ENCODE measurements at places on chromosomes 6 and 20. TPM values are rescaled to one million over a fixed set of nuclear protein-coding genes. Genes with fewer than 3 reads are reported as not detected.

DNA sequence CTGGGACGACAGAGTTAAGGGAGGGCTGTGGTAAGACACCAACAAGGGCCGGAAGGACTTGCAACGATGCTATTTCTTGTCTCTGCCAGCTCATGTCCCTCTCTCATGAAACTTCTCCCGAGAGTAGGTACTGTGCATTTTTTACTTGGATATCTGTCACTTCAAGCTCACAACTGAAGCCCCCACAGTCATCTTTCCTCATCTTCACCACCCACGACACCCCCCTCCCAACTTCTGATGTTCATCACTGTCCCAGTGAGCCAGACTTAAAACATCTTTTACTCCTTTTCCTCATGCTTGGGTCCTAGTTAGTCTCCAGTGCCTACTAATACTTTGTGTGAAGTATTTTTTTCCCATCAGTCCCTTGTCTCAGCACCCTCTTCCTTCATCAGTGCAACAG lies 34.6 kb upstream of the SRPK1 start:
- no peak for DNase-seq
- H3K36me3 ChIP-seq = no peaks in the 10 kb centered on the region
- no peaks in the 10 kb centered on the region for H3K4me1 ChIP-seq
- H3K4me3 ChIP-seq = no peak overlapping the region
- no peak overlapping the region for H3K27ac ChIP-seq
- H3K27me3 ChIP-seq = peaks cover 13% of the 10 kb centered on the region

- no peak for DNase-seq
- peaks cover 6% of the 10 kb centered on the region for H3K4me1 ChIP-seq
- no peaks in the 10 kb centered on the region for H3K27me3 ChIP-seq
Observed at GRCh38 chr20:38194971-38195504, 30.0 kb upstream of the TGM2 start.

GRCh38 chr6:128305228-128305627 lies 215.2 kb downstream of the PTPRK start:
- H3K27ac ChIP-seq = no peak overlapping the region
- H3K36me3 ChIP-seq = peaks cover 8% of the 10 kb centered on the region
- no peak overlapping the region for H3K4me3 ChIP-seq
- H3K4me1 ChIP-seq = peaks cover 6% of the 10 kb centered on the region
- no peaks in the 10 kb centered on the region for H3K27me3 ChIP-seq
- no peak for DNase-seq

- DNase-seq = no peak
- H3K27me3 ChIP-seq = no peaks in the 10 kb centered on the region
- H3K4me1 ChIP-seq = peaks cover 11% of the 10 kb centered on the region
- no peak overlapping the region for H3K27ac ChIP-seq
- no peaks in the 10 kb centered on the region for H3K36me3 ChIP-seq
Observed at GRCh38 chr6:89021629-89022028, 58.2 kb upstream of the RNGTT start.

DNA sequence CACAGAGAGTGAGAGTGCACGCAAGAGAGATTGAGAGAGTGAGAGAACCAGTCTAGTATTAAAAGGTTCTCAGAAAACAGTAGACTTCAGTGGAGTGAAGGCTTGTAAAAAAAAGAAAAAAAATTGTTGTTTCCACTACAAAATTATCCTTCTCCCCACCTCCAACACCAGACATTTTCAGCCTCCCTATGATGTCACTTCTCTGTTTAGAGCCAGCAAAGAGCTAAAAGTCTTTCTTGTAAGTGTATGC lies 77.8 kb downstream of the BACH2 start:
- peaks cover 9% of the 10 kb centered on the region for H3K36me3 ChIP-seq
- H3K27ac ChIP-seq = no peak overlapping the region
- no peak overlapping the region for H3K4me3 ChIP-seq

- H3K4me3 ChIP-seq = no peak overlapping the region
- H3K4me1 ChIP-seq = no peaks in the 10 kb centered on the region
- no peak for DNase-seq
- H3K36me3 ChIP-seq = peaks cover 10% of the 10 kb centered on the region
- no peaks in the 10 kb centered on the region for H3K27me3 ChIP-seq
Observed at GRCh38 chr6:87518453-87518852, 45.7 kb downstream of the SLC35A1 start.

DNA sequence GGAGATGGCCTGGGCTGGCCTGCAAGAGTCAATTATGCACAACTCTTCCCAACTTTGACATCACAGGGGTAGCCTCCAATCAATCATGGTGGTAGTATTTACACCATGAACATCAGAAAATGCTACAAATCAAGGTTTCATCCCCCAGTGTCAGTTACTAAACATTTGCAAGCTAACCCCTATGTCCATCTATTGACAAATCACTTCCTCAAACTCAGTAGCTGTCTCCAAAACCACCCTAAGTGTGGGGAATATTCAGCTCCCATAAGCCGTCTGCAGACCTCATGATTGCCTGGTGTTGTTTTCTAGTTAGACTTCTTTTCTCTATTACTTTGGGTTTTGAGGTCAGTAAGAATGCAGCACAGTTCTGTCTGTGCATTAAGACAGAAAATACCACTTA lies 200.8 kb upstream of the RIN2 start:
- H3K4me3 ChIP-seq = no peak overlapping the region
- H3K4me1 ChIP-seq = no peaks in the 10 kb centered on the region
- H3K36me3 ChIP-seq = no peaks in the 10 kb centered on the region
- H3K27me3 ChIP-seq = no peaks in the 10 kb centered on the region

DNA sequence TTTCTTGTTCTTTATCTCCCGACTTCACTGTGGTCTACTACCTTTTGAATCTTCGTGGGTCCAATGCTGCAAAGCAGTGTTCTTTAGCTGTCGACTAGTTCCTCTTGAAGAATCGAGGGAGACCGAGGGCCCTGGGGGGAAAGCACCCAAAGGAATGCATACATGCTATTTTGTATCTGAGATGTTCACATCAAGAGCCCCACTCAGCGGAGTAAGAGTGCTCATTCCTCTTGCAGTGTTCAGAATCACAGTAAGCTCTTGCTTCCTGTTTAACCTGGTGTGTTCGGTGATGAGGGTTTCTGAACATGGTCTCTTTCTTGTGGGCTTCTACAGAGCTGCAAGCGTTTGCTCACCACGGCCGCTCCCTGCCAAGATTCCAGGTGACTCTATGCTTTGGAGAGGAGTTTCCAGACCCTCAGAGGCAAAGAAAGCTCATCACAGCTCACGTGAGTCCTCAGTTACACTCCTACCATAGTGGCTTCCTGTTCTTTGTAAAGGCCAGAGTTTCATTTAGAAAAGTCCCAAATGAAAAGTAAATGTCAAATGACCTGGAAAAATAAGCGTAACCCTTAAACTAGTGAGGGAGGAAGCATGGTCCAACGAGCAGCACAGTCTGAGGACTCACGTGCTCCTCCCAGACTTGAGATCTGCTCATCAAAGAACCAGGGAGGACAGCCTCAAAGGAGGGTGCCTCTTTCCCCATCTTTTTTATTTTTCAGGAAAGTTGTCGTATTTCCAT lies 13.3 kb downstream of the IRF4 start:
- DNase-seq = no peak
- H3K27me3 ChIP-seq = peaks cover 59% of the 10 kb centered on the region
- H3K4me1 ChIP-seq = peaks cover 17% of the 10 kb centered on the region
- H3K4me3 ChIP-seq = no peak overlapping the region
- H3K36me3 ChIP-seq = peaks cover 2% of the 10 kb centered on the region

- H3K27ac ChIP-seq = no peak overlapping the region
- no peak for DNase-seq
- H3K27me3 ChIP-seq = peaks cover 32% of the 10 kb centered on the region
Observed at GRCh38 chr6:37514837-37515236, 15.1 kb upstream of the CCDC167 start.

- peaks cover 18% of the 10 kb centered on the region for H3K4me1 ChIP-seq
- DNase-seq = no peak
- H3K27ac ChIP-seq = no peak overlapping the region
- H3K4me3 ChIP-seq = peak overlapping the region; percentile 19
- no peaks in the 10 kb centered on the region for H3K36me3 ChIP-seq
Observed at GRCh38 chr6:28211840-28212509, 13.1 kb upstream of the ZSCAN9 start.

DNA sequence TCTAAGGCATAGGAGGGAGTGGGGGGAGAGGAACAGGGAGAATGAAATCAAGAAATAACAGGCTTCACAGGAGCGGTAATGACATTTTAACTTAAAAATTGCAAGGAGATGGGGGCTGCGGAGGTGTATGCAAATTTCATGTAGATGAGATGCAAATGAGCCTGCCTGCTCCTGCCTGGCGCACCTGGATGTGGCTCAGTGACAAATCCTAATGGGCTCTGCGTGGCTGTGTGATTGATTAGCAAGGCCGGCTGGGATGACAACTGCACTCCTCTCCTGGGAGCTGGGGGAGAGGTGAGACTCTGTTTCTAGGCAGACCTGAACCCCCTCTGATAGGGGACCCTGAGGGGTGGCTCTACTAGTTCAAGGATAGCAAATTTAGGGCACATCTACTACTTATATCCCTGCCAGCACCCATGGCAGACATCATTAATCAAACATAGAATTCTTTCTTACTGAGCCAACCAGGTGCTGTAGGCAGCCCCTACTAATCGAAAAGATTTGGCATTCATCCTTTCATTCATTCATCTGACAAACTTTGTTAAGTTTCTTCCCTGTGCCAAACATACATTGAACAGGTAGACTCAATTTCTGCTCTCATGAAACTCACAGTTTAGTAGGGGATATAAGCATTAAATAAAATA lies 38.4 kb upstream of the TGM2 start:
- no peak for DNase-seq
- H3K36me3 ChIP-seq = no peaks in the 10 kb centered on the region
- peaks cover 25% of the 10 kb centered on the region for H3K27me3 ChIP-seq
- no peak overlapping the region for H3K27ac ChIP-seq
- H3K4me1 ChIP-seq = peaks cover 2% of the 10 kb centered on the region

DNA sequence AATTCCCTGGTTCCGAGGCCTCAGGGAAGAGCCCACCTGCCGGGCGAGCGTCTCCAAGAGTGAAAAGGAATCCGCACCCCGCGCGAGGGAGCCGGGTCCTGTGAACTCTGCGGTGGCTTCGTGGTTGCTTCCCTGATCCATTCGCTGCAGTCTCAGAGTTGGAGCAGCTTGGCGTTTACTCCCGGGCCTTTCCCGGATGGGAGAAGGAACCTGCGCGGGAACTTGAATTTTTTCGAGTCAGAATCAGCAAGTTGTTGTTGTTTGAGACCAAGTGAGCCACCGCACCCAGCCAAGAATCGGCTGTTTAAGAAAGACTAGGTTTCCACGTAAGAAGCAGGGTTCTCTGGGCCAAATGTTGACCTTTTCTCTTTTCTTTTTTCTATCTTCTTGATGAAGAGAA lies 12.9 kb downstream of the PRSS16 start:
- peaks cover 10% of the 10 kb centered on the region for H3K4me1 ChIP-seq
- no peaks in the 10 kb centered on the region for H3K36me3 ChIP-seq
- DNase-seq = no peak

GRCh38 chr6:31285486-31285885 lies 13.6 kb upstream of the HLA-C start:
- H3K27me3 ChIP-seq = peaks cover 22% of the 10 kb centered on the region
- no peak for DNase-seq
- H3K4me1 ChIP-seq = peaks cover 2% of the 10 kb centered on the region
- H3K27ac ChIP-seq = no peak overlapping the region
- no peak overlapping the region for H3K4me3 ChIP-seq
- no peaks in the 10 kb centered on the region for H3K36me3 ChIP-seq

- H3K36me3 ChIP-seq = no peaks in the 10 kb centered on the region
- H3K4me3 ChIP-seq = no peak overlapping the region
- H3K27me3 ChIP-seq = no peaks in the 10 kb centered on the region
- DNase-seq = no peak
Observed at GRCh38 chr6:42007286-42008137, 42.8 kb upstream of the TAF8 start.

DNA sequence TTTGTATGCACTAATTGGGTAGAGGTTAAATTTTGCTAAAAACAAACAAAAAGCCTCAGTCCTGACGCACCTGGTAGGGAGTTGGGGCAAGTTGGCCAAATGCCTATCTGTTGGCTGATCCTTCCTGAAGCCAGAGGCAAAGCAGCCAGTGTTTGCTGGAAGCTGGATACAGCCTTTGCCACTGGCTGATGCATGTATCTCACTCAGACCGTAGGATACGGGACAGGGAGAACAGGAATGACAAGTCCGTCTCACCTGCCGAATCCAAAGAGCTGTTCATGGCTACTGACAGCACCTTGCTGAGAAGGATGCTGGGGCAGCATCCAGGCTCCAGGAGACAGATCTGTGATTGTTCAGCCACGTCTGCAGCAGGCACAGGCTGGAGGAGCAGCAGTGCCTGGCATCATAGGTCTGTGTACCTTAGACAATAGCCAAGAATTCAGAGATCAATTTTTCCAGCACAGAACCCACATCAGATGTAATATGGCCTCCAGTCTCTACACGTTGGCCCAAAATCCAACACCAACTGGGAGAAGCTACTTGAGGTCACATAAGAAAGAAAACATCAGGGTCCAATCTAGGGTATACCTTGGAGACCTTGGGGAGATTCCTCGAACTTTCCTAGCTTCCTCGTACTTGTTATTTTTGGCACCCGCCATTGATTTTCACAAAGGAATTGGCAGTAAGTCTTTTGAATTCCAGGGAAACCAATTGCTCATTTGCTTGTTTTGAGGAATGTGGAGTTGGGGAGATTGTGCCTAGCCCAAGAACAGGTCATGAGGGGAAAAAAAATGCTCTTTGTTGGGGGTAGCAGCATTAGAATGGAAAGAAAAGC lies 108.5 kb upstream of the ARMC2 start:
- H3K4me1 ChIP-seq = peaks cover 55% of the 10 kb centered on the region
- no peak for DNase-seq

- no peak for DNase-seq
- no peak overlapping the region for H3K27ac ChIP-seq
- H3K4me3 ChIP-seq = no peak overlapping the region
- H3K27me3 ChIP-seq = peaks cover 6% of the 10 kb centered on the region
- H3K36me3 ChIP-seq = peaks cover 4% of the 10 kb centered on the region
- H3K4me1 ChIP-seq = no peaks in the 10 kb centered on the region
Observed at GRCh38 chr6:151719070-151719469, 88.4 kb upstream of the ESR1 start.

GRCh38 chr20:15059438-15059837 lies 722.0 kb upstream of the FLRT3 start:
- no peaks in the 10 kb centered on the region for H3K27me3 ChIP-seq
- no peak for DNase-seq
- H3K36me3 ChIP-seq = no peaks in the 10 kb centered on the region
- H3K27ac ChIP-seq = no peak overlapping the region
- no peak overlapping the region for H3K4me3 ChIP-seq

- H3K27me3 ChIP-seq = peaks cover 3% of the 10 kb centered on the region
- H3K36me3 ChIP-seq = no peaks in the 10 kb centered on the region
- no peak overlapping the region for H3K4me3 ChIP-seq
- H3K27ac ChIP-seq = no peak overlapping the region
- H3K4me1 ChIP-seq = no peaks in the 10 kb centered on the region
Observed at GRCh38 chr20:20322912-20323311, 45.0 kb upstream of the INSM1 start.

DNA sequence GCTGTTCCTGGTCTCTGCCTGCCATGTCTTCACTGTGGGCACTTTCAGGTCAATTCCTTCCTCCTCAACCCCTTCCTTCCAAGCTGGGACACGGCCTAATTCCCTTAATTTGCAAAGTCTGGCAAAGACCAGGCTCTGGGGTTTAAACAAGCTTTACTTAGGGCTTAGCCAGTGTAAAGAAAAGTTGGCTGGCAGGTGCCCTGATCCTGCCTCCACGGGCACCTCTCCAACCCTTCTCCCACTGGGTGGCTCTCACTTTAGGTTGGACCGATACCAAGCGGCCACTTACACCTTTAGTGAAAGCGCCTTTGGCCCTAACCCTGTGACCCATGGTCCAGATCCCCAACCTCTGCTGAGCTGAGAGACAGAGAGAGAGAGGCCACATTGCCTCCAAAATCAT lies 13.7 kb upstream of the MLN start:
- no peak overlapping the region for H3K4me3 ChIP-seq

Gene MYLK2
- 1.6 TPM for total RNA-seq

Gene AIF1
- not detected for total RNA-seq

Gene HEY2
- 10.8 TPM for total RNA-seq

Gene CFAP61
- 1.7 TPM for total RNA-seq
